ENCODE measurements at places on chromosomes 6 and 20.

DNA sequence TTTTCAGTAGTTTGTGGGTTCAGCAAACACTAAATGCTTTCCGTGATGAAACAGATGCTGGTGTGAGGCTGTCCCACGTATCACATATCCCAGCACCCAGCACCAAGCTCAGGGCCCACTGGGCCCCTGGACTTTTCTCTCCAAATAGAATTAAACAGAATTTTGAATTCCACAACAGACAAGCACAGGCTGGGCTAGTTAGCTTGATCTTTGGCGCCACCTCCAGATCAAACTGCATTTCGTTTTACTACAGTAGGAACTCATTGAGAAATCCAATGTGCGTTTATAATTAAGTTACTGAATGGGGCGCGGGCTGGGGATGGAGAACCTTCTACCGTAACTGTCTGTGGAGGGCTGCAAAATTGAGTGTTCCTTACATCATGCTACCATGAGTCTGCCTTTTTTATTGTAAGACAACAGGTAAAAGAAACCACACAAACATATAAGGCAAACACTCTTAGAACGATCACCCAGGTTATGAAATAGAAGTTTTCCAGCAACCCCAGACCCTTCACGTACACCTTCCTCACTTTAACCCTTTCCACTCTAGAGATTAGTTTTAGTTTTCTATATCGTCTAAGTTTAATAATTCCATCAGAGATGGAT lies 107.8 kb downstream of the ZFP64 start:
- peak; percentile 48 for DNase-seq

DNA sequence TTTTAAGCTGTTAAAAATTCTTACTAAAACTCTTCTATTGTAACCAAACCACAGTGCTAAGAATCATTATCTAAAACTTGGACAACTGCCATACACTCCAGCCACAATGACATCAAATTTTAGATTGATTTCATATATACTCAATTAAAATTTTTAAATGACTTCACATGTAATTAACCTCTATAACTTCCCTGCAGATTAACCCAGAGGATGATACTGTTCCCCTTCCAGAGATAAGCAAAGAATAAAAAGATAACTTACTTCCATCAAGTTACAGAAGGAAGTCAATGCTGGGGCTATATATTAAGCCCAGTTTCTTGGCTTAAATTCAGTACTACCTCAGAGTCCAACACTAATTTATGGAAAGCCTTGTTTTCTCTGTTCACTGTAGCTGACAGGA lies 71.3 kb downstream of the ARHGAP18 start:
- DNase-seq = no peak

GRCh38 chr6:44009425-44010321 lies 117.6 kb downstream of the MRPL14 start:
- DNase-seq = no peak

DNA sequence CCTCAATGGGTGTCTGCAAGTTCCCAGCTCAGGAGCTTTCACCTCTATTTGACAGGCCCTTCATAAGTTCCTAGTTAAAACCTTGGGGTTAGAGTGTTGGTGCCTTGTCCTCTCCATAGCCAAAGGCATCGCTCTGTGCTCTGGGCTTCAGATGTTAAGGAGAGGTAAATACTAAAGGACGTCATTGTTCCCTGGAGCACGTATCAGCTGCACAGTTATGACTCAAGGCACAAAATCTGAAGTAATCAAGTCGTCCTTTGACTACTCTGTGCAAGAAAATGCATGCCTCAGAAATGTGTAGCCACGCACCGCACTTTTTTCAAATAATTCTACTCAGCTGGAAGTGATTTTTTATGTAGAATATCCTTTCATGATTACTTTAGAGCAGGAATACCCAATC lies 240.8 kb upstream of the QKI start:
- peak; percentile 59 for DNase-seq

- DNase-seq = no peak
Measured at GRCh38 chr6:127182501-127182900, 64.0 kb downstream of the RSPO3 start.

GRCh38 chr6:100761841-100762240 lies 119.3 kb downstream of the ASCC3 start:
- no peak for DNase-seq

- peak; percentile 71 for DNase-seq
Measured at GRCh38 chr6:163180874-163181541, 233.5 kb upstream of the QKI start.

GRCh38 chr6:38815250-38815649 lies 100.1 kb downstream of the DNAH8 start:
- DNase-seq = no peak

GRCh38 chr6:55776113-55776512 lies 99.3 kb downstream of the BMP5 start:
- no peak for DNase-seq

GRCh38 chr6:13407709-13408695 lies 79.4 kb downstream of the GFOD1 start:
- no peak for DNase-seq

GRCh38 chr20:20286061-20286460 lies 81.8 kb upstream of the INSM1 start:
- no peak for DNase-seq

- DNase-seq = peak; percentile 37
Measured at GRCh38 chr6:27532820-27533538, 60.1 kb upstream of the ZNF184 start.

- DNase-seq = peak; percentile 46
Measured at GRCh38 chr6:118892355-118892991, 1.5 kb upstream of the ASF1A start.

DNA sequence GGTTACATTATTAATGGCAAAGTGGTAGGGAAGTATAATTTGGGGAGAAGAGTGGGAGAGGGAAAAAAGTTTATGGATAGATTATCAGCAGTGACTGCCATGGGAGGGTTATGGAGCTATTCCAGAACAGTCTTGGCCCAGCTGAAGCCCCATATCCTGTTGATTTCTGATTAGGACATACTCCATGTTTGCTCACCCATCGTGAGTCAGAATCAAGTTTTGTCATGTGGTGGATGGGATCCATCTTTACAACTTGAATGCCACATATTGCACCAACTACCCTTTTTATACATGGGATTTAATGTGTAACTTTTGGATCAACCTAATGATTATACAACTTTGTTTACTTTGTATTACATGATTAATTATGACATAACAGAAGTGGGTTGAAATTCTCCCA lies 217.0 kb downstream of the HAO1 start:
- no peak for DNase-seq

GRCh38 chr6:166737261-166737660 lies 110.2 kb upstream of the RPS6KA2 start:
- DNase-seq = no peak

GRCh38 chr20:39152126-39152525 lies 190.0 kb downstream of the DHX35 start:
- DNase-seq = no peak

DNA sequence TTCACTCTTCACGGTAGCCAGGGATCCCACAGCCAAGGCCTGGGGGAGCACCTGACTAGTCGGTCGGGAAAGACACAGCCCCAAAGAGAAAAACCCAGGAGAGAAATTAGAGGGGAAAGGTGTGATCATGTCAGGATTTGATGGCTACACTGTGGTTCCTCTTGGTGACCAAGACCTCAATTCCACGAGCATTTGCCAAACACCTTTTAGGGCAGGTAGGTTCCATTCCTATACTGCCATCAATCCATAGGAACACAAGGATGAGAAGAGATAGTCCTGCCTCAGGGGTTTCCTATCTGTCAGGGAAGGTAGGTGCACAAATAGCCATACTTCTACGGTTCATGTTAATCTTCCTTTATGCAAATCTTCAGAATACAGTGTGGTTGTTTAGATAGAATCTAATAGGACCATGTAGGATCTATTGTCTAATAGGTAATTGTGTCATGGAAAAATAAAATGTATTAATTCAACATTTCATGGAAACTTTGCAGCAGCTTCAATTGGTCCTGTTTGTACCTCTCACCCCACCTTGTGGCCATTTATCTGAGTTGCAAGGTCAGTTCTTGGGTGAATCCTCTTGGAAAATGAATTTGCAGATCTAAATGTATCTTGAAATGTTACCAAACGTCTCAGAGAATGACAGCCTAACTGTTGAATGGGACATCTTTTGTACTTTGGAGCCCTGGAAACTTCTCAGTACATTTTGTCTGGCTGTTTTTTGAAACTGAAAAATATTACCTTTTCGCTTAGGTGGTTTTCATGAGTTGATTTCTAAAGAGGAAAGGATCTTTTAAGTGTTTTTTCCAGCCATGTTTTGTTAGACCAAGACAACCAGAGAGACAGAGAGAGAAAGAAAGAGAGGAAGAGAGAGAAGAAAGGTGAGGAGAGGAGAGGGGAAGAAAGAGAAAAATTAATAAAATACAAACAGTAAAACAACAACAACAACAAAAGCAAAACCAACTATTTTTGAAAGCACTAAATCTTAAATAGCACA lies 33.7 kb upstream of the IYD start:
- peak; percentile 38 for DNase-seq
